ENCODE measurements at places on chromosomes 11 and 22.

DNA sequence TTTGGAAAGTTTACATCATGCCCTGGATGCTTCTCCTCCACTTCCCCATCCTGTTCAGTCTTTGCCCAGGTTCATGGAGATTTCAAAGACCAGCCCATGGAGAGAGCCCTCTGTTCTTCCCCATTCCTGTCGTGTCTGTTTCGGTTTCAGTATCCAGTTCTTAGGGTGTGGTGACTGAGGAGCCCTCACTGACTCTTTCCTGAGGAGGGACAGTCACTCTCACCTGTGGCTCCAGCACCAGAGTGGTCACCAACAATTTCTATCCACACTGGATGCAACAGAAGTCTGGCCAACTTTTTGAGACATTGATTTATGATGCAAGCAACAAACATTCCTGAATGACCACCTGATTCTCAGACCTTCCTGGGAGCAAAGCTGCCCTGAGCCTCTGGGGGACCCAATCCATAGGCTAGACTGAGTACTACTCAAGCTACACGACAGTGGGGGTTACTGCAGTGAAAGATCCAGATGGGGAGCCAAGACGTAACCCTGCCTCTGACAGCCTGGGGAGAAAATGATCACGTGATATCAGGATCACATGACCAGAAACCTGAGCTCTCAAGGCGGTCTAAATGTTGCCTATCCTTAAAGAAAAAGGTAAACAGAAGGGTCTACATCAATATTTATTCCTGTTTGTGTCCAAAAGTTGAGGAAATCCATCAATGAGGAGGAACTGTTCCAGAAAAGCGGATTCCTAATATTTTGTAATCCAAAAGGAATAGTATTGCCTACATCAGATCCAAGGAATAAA is 76.2 kb upstream of the VPREB1 start:
- no peak for DNase-seq

DNA sequence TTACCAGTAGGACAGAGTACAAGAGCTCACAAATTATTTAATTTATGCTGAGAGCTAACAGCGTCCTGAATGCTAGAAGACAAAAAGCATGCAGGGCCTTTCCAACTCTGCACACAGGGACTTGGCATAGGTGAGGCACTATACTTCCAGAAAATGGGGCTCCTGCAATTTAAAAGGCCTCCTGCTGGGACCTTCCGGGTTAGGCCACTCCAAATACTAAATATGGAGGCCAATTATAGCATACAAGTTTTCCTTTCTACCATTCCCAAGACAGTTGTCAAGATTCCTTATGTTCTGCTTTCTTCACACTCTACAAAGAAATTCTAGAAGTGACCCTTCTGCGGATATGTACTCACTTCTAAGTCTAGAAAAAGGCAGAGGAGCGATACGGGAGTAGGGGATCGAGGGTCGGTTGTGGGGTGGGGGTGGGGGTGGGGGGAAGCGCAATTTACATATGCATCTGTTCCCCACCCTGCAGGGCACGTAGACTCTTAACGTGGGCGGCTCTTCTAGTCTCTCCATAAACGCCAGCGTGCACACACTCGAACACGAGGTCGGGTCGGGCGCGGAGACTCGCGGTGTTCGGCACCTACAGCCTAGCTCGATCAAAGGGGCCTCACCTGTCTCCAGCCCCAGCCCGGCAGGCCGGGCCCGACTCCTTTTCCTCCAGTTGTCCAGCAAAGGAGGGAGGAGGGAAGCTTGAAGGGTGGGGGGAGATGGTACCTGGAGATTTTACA is 728 bp downstream of the DCUN1D5 start:
- DNase-seq = peak; percentile 16

GRCh38 chr22:39360674-39361413 is 11.1 kb downstream of the SYNGR1 start:
- DNase-seq = no peak

GRCh38 chr11:56849250-56849649 is 100.8 kb upstream of the OR9G4 start:
- no peak for DNase-seq

DNA sequence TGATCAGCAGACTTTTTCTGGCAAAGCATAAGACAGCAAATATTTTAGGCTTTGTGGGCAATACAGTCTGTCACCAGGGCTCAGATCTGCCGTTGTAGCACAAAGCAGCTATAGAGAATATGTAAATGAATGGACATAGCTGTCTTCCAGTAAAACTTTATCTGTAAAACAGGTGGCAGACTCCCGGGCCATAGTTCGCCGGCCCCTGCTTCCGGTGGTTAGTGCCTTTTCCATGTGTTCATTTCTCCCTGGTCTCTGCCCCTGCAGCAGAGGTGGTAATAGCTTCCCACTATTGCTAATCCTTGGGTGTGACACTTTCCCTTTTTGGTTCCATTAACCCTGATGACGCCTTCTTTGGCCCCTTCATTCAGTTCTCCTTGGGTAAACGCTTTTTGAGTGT is 93.7 kb upstream of the LDLRAD3 start:
- DNase-seq = no peak

- no peak for DNase-seq
Observed at GRCh38 chr11:33695051-33695566, 5.5 kb downstream of the C11orf91 start.

DNA sequence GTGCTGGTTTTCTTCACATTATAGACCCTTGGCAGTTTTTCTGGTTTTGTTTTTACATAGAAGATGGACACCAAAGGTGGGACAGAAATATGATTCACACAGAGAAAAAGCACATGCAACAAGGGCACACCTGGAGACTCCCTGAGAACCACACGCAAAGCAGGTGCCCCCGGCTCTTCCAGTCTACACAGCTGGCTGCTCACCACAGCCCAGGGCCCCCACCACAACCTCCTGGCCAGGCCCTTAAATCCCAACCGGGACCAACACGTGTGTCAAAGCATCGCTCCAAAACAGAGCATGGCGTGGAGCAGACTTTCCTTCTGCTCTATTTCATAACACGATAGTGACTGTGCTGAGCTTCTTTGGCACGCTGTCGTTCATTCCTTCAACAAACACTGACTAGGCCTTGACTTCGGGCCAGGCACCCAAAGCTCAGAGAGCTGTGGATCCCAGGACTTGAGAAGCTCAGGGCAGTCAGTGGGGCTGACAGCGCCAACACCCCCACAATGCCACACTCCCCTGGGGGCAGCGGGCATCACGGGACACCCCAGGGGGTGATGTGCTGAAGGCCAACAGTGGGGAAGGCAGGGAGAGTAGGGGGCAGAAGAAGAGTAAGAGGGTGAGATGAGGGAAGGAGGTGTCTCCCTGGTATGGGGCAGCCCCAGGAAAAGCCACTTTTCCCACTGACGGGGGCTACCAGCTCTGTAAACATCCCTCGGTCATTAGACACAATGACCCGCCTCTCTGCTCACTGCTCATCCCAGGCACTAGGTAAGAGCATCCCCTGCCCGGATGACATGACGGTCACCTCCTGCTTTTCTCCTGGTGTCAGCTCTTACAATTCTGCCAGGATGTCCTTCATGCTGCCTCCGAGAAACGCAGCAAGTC is 26.0 kb downstream of the CELSR1 start:
- no peak for DNase-seq

DNA sequence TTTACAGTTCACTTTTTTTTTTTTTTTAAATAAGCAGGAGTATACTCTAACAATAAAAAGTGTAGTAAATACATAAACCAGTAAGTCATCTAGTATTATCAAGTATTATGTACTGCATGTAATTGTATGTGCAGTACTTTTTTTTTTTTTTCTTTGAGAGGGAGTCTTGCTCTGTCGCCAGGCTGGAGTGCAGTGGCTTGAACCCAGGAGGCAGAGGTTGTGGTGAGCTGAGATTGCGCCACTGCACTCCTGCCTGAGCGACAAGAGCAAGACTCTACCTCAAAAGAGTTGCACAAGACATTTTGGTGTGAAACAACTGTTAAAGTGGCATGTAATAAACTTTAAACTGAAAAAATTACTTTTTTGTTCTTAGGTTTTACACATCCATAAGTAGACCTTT is 16.7 kb downstream of the BCL2L13 start:
- DNase-seq = no peak

GRCh38 chr11:118051136-118051610 is 25.7 kb upstream of the TMPRSS4 start:
- no peak for DNase-seq

DNA sequence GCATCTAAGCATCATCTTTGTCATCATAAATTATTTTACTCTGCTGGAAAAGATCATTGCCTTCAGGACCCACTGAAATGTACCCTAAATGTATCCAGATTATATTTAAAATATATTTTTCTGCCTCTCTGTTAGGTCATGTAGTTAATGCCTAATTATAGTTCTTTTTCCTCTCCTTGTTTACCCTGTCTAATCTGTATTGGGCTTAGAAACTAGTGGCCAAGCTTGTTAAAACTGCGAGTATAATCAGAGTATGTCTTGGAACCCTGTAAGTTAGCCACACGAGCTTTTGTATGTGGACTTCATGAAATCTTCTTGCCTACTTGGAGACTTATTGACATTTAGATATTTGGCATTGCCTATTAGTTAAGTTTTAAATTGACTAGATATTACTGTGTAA is 55.6 kb downstream of the ARFGAP2 start:
- no peak for DNase-seq

DNA sequence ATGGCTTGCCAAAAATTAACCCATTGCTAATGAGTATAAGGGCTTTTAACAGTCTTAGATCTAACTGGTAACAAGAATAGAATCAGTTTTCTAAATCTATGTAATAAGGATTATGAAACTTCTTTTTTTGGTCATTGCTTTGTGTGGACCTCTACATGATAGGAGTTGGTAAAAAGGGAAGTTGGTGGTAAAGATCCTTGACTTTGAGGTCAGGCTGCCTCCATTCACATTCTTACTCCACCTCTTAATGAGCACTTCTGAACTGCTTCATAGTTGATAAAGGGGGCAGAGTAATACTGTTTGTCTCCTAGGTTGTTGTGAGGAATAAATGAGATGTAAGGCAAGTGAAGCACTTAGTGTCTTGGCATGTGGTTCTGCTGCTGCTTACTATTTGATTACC is 10.6 kb downstream of the EIF3M start:
- DNase-seq = no peak

GRCh38 chr11:5624489-5625279 is at the start of gene TRIM34:
Gene TRIM34 (plus strand): TSS chr11:5625001. CDS start chr11:5632332, 7,331 bp downstream.
- DNase-seq = peak; percentile 55

DNA sequence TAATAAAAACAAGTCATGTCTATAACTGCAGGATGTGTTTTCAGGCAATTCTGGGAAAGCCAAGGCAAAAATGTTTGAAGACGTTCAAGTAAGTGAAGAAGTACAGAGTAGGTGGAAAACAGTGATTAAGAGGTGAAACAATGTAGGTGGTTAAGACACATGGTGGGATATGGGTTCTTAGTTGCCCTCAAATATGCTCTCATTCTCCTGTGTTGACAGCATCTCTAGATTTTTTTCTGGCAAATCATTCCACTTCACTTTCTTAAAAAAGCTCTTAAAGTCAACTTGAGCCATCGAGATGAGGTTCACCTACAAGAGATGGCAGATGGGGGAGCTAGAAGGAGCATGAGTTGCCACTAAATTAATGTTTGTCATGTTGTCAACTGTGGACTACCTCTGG is 1041.0 kb upstream of the CNTN5 start:
- DNase-seq = no peak

DNA sequence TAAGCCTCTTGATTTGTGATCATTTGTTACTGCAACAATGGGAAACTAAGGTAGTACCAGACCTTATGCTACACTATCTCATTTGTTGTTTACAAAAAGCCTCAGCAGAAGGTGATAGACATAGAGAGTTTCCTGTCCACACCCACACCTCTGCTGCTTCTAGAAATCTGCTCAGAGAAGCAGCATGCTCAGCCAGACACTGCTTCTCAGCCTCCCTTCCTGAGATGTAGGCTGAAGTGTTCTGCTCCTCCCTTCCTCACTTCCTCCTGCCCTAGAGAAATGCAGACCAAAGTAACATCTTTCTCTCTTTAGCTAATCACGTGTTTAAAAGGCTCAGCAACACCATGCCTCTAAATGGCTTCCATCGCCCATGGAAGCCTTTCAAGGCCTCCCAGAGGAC is 88.4 kb downstream of the SLC1A2 start:
- peak; percentile 64 for DNase-seq

GRCh38 chr11:47392546-47393162 is 14.3 kb upstream of the SPI1 start:
- DNase-seq = no peak

DNA sequence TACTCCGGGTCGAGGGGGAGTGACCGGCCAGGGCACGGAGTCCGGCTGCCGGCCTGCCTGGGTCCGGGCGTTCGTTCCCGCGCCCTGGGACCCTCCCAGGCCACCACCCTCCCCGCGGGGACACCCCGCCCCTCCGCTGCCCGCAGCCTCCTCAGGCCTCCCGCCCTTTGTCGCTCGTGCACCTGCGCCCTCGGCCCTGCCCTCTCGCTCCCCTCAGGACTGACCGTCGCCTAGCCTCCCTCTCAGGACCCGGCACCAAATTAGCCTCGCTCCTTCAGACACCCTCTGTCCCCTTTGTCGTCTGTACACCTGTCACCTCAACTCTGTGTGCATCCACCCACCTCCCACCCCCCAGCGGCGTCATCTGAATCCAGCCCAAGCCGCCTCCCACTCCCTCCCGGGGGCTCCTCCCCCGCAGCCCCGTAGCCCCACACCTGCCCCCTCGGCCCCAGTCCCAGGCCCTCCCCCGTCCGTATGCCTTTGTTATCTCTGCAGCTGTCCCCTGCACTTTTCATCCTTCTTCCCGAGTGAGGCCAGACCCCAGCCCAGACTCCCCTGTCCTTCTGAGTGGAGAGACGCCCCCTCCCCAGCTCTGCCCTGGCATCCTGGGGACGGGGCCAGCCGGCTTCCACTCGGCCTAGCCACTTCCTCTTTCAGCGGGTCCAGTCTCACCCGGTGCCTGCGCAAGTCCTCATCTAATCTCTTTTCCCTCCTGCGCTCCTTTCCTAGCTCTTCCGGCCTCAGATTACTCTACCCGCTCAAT is 643 bp downstream of the TIGD3 start:
- DNase-seq = peak; percentile 62

All from activated gamma-delta T cell treated with Interleukin-2 at 50 U/mL for 16 hours (primary cell).